ENCODE measurements at places on chromosomes 4 and X.

DNA sequence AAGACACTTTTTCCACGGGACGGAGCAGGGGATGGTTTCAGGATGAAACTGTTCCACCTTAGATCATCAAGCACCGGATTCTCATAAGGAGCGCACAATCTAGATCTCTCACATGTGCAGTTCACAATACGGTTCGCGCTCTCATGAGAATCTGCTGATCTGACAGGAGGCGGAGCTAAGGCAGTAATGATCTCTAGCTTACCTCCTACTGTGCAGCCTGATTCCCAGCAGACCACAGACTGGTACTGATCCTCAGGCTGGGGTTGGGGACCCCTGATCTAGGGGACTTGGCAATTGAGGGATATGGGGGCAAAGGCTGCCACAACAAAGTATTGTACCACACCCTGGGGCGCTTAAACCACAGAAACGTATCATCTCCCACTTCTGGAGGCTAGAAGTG is 25.7 kb downstream of the ZNF185 start:
- no peak for DNase-seq

DNA sequence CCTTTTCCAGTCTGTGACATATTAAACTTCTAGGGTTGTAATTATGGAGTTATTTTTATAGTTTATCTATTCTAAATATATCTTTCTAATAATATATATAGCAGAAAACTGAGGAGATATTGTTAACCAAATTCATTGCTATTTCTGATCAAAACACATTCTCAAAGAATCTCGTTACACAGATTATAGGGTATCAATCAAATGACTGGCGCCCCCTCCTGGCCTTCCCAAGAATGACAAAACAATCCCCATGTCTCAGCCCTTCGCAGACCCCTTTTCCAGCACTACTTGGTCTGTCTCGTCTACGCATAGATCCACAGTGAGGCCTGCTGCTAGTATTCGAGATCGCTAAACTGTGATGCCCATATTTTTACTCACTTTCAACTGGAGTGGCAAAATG is 209.3 kb downstream of the GPC3 start:
- peak; percentile 39 for DNase-seq

DNA sequence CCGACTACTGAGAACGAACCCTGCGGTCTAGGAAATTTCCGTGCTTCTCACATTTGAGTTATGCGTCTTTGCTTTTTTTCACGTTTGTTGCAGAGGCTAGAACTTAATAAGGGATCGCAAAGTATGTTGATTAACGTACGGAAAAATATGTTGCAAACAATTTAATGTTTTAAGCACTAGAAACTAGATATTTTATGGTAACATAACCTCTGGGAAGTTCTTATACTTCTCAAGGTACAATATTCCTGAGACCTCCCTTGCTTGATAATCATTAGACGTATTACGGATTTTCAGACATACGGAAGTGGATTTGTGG is 639 bp upstream of the PRDM5 start:
- no peak for DNase-seq

GRCh38 chrX:54064564-54064963 is 20.3 kb upstream of the PHF8 start:
- DNase-seq = no peak

DNA sequence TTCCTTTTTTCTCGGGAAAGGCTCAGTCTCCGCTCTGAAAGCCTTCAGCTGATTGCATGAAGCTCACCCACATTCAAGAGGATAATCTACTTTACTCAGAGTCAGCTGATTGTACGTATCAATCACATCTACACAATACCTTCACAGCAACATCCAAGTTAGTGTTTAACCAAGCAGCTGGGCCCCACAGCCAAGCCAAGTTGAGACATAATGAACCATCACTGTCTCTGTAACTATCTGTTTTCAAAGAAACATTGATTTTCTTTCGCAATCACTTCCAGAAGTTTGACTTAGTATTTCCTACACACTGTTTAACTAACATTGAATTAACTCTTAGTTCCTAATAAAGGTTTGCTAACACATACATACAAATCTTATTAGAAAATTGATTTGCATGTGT is 40.3 kb downstream of the RWDD4 start:
- no peak for DNase-seq

DNA sequence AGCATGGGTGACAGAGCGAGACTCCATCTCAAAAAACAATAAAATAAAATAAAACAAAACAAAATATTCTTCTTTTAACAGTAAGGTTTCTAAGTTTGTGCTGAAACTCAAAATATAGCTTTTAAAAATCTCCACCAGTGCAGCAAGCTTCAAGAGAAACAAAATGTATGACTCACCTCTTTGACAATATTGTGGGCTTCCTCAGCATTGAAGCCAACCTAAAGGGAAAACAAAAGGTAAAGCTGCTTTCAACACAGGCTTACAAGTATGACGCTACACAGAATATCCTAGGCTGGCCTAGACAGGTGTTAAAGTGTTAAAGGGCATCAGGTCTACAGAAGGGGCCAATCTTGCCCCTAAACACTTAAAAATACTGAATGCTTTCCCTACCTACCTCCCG is 1.2 kb downstream of the DYNLT3 start:
- DNase-seq = no peak

DNA sequence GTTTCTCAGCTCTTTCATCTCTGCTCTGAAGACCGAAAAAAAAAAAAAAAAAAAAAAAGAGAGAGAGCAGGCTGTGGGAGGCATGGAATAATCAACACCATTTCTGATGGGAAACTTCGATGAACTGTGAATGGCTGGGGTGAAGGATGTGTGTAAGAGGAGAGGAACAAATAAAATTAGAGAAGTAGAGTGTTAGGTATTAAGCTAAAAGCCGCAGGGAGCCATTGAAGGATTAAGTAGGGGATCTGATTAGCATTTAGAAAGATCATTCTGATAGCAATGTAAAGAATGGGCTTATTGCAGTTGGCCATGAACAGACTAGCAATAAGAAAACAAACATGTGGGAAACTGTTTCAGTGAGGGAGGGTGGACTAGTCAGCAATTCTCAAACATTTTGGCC is 33.6 kb upstream of the JADE1 start:
- no peak for DNase-seq

DNA sequence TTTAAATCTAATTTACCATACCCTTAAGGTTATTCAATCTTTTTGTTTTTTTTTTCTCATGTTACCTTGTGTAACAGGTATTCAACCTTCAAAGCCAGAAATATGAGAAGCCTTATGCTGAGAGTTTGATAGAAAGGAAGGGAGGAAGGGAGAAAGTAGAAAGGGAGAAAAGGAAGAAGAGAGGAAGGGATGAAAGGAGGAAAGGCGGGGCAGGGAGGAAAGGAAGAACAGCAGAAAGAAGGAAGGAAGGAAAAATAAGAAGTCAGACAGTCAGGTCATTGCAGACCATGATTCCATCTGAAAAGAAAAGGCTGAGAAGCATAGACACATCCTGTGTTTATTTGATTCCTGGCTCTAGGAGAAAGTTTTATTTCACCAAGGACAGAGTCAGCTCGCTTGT is 30.9 kb downstream of the RTL9 start:
- no peak for DNase-seq

GRCh38 chr4:4901877-4902276 is 42.4 kb downstream of the MSX1 start:
- DNase-seq = no peak

DNA sequence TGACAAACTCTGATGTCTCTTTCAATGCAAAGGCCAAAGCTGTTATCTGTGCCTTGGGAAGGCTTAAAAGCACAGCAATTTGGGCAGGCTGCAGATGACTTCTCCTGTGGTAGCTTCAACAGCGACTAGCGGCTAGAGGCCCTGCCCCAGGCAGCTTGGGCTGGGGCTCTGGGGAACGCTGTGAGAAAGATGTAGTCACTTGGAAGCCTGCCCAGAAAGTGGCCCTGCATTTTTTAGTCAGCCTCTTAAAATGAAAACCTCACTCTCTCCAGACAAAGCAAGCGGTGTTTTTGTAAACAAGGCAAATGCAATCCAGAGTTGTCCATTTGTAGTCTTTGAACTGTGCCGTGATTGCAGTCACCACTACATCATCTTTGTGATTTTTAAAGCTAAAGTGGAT is 27.5 kb downstream of the PCYT1B start:
- no peak for DNase-seq

DNA sequence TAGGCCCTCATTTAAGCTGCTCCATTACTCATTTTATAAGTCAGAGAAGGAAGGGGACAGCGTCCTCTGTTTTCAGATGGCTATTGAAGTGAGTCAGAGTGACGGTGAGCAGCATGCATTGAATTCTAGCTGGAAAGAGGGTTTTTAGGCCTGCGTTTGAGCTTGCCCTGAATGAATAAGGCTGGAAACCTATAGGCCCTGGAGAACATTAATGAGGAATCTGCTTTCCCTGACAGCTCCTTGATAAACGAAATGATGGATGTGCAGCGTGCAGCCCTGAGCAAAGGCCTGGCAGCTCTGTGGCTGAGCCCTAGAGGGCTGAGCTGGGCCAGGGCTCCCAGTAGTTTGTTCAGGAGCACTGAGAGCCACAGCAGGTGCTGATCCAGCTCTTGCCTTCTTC is 33.4 kb downstream of the TBL1X start:
- DNase-seq = no peak

- no peak for DNase-seq
These were observed 242.8 kb downstream of the EVC2 start for GRCh38 chr4:5465529-5465928.

GRCh38 chr4:184395451-184395917 is 78.9 kb downstream of the IRF2 start:
- no peak for DNase-seq

DNA sequence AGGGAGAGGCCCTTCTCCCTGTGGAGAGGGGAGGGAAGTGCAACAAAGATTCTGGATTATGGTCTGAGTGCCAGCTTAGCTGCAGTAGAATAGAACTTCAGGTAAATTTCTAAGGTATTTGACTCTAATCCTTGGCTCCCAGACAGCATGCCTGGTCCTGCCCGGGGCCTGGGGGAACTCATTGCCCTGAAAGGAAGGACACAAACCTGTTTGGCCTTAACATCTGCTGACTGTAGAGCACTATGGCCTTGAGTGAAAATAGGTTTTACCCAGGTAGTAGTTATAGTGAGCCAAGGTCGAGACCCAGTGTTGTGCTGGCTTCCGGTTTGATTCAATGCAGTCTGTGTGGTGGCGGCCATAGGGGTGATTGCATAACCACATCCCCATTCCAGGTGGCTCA is 64.4 kb downstream of the RPS6KA6 start:
- DNase-seq = no peak

DNA sequence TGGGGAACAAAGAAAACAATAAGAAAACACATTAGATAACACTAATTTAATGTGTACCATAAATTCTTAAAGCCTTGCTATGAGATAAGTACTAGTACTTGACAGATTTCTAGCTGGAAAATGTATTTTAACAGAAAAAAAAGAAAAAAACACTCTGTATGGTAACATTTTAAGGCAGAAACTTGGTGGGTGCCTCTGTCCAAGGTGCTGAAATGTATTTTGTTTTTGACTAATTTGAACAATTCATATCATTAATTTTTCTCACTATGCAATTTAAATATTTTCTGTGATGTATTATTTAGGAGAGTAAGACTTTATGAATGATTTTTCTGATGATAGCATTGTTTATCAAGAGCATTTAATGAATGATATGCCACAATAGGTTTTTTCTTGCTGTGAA is 107.5 kb downstream of the GABRG1 start:
- no peak for DNase-seq

- DNase-seq = no peak
These were observed 35.2 kb downstream of the SEPTIN11 start for GRCh38 chr4:76984788-76985211.

DNA sequence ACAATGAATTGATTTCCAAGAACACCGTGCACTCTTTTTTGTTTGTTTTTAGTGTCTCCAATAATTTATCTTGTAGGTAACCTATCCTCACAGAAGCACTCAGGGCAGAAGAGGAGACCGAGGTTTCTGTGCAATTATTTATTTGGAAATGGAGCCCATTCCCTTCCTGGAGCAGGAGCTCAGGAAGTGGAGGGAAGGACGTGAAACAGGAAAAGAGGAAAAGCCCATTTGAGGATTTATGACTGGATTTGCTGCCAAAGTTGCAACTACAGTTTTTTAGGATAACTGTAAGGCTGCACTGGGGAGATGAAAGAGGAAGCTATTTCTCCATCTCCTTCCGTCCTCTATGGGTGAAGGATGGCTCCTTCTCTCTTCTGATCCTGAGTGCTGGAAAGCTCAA is 31.7 kb upstream of the MXRA5 start:
- DNase-seq = no peak

DNA sequence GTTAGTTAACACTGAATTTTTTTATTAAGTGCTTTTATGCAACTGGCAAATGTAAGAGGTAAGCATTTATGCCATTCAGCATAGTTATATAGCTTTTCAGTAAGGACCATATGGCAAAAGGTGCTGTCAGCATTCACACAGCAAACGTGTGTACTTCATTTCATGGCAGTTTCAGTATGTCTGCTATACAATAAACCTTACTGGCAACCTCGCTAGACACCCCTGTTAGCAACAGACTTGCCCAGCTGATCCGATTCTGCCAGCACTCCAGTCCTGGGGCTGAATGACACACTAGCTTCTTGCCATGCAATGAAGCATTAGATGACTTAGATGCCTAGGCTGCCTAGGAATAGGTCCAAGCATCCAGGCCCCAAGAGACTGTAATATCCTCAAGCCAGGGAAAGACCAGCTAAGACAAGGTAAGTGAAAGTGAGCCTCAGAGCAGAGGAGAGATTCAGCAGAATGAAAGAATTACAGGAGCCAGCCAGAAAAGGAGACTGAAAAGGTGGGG is 47.3 kb upstream of the DOCK11 start:
- no peak for DNase-seq

DNA sequence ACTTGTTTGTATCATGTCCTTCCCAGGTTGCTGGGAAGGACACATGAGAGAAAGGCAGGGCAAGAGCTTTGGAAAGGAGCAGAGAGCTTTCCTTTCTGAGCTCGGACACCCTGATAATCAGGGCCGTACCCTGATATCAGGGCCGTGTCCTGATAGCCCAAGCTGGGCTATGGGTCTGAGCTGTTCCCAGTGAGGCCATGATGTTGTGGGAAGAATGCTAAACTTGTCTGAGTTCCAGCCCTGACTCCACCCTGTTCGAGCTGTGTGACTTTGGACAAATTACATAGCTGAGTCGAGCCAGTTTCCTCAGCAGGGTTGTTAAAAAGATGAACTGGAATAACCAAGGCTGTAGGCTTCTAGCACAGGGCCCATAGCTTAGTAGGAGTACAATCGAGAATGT is 3.3 kb upstream of the CXCR3 start:
- DNase-seq = no peak

DNA sequence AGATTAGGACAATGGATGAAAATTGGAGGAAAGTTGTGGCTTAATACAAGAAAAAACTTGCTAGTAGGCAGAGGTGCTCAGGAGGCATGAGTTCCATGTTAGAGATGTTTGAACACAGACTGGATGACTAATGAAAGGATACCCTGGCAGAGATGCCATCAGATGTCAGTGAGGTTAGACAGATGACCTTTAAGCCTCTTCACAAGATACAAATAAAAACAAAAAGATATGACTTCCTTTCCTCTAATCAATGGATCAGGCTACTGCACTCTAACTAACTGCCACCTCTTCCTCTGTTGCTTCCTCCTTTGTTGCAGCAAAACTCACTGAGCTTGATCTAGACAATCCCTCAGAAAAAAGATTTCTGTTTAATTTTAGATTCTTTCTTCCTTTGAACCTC is 14.7 kb downstream of the STAP1 start:
- no peak for DNase-seq

All from activated naive CD8-positive, alpha-beta T cell treated with anti-CD3 and anti-CD28 coated beads, Interleukin-2, amount 50 U/mL, for 24 hours (primary cell).